ENCODE measurements at places on chromosomes 7 and 10. TPM values are rescaled to one million over a fixed set of nuclear protein-coding genes. Genes with fewer than 3 reads are reported as not detected.

DNA sequence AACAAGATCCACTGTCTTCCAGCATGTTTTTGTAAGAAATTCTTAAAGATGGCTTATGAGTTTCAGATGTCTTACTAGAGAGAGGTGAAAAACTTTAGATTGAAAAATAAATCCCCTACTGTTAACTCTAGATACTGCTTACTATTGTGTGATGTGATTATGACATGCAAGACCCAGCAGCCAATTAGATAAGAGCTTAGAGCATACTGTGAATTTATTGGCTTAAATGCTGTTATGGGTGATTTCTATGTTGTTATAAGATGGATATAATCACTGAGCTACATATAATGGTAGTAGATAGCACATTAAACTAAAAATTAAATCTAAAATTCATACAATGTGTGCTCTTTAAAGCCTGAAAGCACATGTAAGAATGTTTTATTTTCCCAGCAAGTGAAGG, at the start of gene RNF133:
RNF133 (minus strand) TSS at position 101 of the 400 bp plus-strand sequence. CDS start 199 bp downstream, outside the sequence.
- H3K4me1 ChIP-seq, result no peaks in the 10 kb centered on the region
- H3K36me3 ChIP-seq, result no peaks in the 10 kb centered on the region
- H3K4me3 ChIP-seq, result no peak within 1 kb of the TSS
- H3K27ac ChIP-seq, result no peak within 1 kb of the TSS

DNA sequence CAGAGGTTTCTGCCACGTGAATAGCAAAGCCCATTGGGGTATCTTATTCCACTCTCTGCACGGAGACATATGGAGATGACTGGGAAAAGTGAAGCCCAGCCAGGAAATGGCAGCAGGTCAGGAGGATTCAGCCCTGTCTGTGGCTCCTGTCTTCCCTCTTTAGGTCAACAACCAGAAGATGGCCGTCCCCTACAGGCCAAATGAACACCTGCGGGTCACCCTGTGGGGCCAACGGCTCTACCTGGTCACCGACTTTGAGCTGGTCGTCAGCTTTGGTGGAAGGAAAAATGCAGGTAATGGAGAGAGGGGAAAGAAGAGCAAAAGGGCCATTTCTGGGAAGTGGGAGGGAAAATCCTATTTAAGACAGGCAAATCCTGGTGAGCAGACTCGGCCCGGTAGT, 38.3 kb downstream of the EPHB4 start:
- H3K27ac ChIP-seq, result no peak overlapping the region
- no peaks in the 10 kb centered on the region for H3K4me1 ChIP-seq
- no peaks in the 10 kb centered on the region for H3K36me3 ChIP-seq
- no peak for DNase-seq
- H3K4me3 ChIP-seq, result no peak overlapping the region

- DNase-seq, result no peak
- H3K4me1 ChIP-seq, result no peaks in the 10 kb centered on the region
- no peaks in the 10 kb centered on the region for H3K36me3 ChIP-seq
- no peak overlapping the region for H3K27ac ChIP-seq
- H3K4me3 ChIP-seq, result no peak overlapping the region
Observed at GRCh38 chr7:38318803-38319416, 45.5 kb upstream of the TARP start.

DNA sequence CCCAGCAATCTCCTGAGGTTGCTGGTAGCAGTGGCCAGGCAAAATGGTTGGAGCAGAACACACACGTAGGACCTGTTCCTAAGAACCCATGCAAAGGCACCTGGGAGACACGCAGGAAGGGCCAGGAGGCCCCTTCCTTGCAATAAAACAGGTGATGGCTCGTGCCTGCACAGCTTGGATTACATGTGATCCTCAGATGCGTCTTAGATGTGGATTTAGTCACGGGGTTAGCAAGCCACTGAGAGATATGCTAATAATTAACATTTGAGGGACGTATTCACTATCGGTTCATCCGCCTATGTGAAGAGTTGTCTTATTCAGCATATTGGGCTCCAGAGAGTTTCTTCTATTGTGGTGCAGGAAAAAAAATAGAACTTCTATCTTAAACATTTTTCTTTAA, 4.6 kb upstream of the RHEB start:
- DNase-seq, result no peak
- no peak overlapping the region for H3K27ac ChIP-seq
- H3K4me1 ChIP-seq, result peaks cover 3% of the 10 kb centered on the region

GRCh38 chr10:99964791-99965190, 45.0 kb downstream of the DNMBP start:
- no peak overlapping the region for H3K4me3 ChIP-seq
- H3K27ac ChIP-seq, result no peak overlapping the region
- H3K4me1 ChIP-seq, result peaks cover 1% of the 10 kb centered on the region
- no peak for DNase-seq
- no peaks in the 10 kb centered on the region for H3K36me3 ChIP-seq
- H3K27me3 ChIP-seq, result no peaks in the 10 kb centered on the region

- no peak for DNase-seq
- H3K27ac ChIP-seq, result no peak overlapping the region
- no peak overlapping the region for H3K4me3 ChIP-seq
- no peaks in the 10 kb centered on the region for H3K27me3 ChIP-seq
- no peaks in the 10 kb centered on the region for H3K4me1 ChIP-seq
Observed at GRCh38 chr10:92990615-92991014, 70.0 kb upstream of the CYP26C1 start.

DNA sequence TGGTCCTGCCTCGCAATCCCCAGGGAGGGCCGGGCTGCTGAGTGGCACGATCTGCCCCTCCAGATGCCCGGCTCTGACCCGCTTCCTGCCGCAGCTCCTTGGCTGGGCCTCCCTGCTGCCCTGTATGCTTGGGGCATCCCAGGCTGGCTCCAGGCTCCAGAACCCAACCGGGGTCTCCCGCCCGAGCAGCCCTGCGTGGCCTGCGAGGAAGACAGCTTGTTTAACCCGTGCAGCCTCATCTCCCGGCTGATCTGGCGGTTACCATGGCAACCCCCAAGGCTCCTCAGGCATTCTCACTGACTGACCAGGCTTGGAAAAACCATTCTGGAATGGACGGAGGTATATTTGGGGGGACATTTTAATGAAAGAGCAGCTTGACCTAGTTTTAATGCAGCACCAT, 232.4 kb upstream of the MYO3A start:
- DNase-seq, result no peak
- H3K27me3 ChIP-seq, result no peaks in the 10 kb centered on the region
- H3K36me3 ChIP-seq, result no peaks in the 10 kb centered on the region
- no peak overlapping the region for H3K4me3 ChIP-seq

GRCh38 chr10:86666538-86666937, 1.8 kb upstream of the LDB3 start:
- H3K27ac ChIP-seq, result no peak overlapping the region
- DNase-seq, result no peak
- H3K4me1 ChIP-seq, result peaks cover 30% of the 10 kb centered on the region
- no peak overlapping the region for H3K4me3 ChIP-seq

Gene GNGT1
- total RNA-seq, result 0.68 TPM

Gene SMO
- 36.9 TPM for total RNA-seq

Gene GATA3
- total RNA-seq, result not detected

Gene WDR86
- 19.4 TPM for total RNA-seq

Gene CRPPA
- 3.2 TPM for total RNA-seq

Measured in ovary (tissue), 10 donors.